ENCODE measurements at places on chromosomes 5 and 9.

DNA sequence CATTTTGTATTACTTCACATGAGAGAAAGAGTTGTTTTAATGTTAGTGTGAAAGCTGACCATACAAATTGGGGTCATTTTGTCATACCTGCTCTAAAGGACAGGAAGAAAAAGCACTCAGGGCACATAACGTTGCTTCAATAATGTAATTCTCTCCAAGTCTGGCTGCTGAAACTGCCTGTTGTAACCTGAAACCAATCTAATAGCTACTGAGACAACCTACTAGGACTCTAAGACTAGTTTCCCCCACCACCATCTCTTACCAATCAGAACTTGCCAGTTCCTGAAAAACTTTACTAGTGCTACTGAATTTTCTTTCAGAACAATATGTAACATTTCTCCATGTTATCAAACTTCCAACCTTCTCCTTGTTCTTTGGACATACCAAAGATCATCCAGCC lies 374.7 kb downstream of the PTPRD start:
- DNase-seq, result no peak

DNA sequence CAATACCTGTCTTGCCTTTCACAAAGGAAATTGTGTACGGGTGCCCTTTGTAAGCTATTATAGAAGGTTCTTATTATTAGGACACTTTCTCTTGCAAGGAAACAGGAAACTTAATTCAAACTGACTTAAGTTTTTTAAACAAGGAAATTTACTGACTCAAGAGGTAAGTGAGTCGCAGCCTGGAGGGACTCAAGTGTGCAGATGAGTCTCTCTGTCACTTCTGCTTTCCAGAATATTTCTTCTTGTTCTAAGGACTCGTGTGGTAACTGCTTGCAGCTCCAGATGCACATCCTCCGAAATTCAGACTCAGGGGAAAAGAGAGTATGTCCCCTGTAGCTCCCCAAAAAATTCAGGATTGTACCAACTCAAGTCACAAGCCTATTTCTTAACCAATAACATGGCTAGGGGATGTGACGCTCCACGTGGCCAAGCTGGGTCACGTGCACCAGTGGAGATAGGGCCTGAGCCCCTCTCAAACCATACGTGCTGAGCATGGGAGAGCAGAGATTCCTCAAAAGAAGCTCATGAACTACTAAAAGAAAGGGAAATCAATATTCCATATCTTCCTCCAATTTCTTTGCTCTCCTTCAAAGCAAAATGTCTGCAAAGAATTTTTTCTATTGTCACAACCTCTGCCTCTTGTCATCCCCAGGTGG lies 49.2 kb upstream of the ERCC6L2 start:
- no peak for DNase-seq

- no peak for DNase-seq
Observed at GRCh38 chr5:53792338-53792737, 231.9 kb downstream of the NDUFS4 start.

DNA sequence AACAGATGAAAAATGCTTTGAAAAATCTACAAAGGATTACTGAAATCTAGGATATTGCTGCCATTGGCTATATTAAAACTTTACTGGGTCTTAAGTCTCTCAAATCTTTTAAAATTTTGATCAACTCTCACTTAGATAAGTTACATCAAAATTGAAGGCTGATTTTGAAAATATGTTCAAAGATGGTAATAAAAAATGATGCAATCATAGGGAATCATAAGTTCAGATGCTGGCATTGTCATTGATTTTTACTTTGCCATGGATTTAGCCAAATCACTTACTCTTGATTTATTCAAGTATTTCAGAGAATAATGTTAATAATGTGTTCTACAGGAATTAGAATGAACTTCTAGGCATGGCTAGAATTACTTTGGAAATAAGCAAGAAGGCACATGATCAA lies 24.2 kb downstream of the LARS1 start:
- no peak for DNase-seq

GRCh38 chr9:14062586-14063221 lies 251.2 kb downstream of the NFIB start:
- no peak for DNase-seq

DNA sequence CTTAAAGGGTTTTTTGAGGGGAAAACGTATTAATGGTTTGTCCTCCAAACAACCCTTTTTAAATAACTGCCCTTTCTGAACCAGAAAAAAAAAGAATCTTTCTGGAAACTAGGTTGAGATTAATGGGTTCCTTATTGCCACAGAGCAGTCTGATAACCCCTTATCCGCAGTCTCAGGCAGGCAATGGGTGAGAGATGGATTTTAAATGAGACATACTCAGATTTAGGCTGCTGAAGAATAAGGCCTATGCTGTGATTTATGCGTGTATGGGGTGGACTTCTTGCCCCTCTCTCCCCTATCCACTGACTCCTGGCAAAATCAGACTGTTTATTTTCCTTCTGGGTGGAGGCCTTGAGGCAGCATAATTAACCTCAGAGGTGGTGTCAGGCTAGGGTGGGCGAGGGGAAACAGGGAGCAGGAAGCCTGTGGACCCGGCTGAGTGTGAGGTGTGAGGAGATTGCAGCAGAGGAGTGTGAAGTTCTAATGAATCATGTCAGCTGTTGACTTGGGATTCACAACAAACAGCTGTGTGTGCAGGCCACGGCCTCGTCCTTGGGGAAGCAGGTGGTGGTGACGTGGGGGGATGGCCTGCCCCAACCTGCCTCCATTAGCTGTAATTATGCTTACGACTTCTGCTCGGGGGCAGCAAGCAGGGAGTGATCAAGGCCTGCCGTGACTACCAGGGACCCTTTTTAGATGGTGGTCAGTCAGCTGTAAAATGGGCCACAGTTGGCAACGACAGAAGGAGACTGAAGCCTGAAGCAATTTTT lies 196.4 kb downstream of the SEMA6A start:
- DNase-seq, result no peak

GRCh38 chr5:171261361-171261760 lies 47.7 kb upstream of the TLX3 start:
- no peak for DNase-seq

GRCh38 chr5:58246461-58246944 lies 213.4 kb downstream of the PLK2 start:
- DNase-seq, result no peak

GRCh38 chr5:73591698-73592501 lies 26.4 kb downstream of the UTP15 start:
- no peak for DNase-seq

- no peak for DNase-seq
Observed at GRCh38 chr5:56168066-56168478, 65.1 kb downstream of the ANKRD55 start.

DNA sequence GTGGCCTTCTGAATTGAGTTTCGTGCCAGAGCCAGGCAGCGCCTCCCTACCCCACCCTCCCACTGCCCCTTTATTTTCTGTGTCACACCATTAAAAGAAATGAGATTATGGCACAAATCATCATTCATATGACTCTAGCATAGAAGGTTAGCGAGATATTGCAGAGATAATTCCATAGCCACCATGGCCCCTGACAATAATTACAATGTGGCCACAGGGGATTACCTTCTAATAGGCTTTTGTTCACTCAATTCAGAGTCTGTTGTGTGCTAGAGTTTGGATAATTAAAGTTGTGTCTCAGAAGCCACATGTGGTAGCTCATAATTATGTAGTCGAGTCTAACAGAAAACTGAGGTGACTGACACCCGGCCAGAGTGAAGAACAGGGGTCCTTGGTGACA lies 428.1 kb downstream of the ARHGEF28 start:
- DNase-seq, result no peak

DNA sequence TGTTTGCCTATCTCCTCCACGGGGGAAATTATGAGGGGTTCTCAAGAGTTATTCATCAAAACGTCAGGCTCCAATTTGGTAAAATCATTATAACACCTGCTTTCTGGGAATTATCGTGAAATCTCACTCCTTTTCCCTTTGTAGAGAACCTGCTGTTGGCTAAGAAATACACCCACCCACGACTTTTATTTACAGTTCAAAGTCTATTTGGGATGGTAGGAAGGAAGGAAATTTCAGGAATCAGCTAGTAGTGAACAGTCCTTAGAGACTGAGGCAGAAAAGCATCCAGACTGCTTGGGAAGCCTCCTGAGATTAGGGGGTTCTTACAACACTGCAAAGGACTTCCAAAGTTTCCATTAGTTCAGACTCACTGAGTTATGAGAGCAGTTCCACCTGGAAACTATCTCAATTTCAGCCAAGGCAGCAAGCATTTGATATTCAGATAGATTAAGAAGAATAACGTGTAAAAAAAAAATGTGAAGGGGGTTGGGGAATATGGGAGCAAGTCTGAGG lies 9.4 kb upstream of the SPDL1 start:
- DNase-seq, result no peak

DNA sequence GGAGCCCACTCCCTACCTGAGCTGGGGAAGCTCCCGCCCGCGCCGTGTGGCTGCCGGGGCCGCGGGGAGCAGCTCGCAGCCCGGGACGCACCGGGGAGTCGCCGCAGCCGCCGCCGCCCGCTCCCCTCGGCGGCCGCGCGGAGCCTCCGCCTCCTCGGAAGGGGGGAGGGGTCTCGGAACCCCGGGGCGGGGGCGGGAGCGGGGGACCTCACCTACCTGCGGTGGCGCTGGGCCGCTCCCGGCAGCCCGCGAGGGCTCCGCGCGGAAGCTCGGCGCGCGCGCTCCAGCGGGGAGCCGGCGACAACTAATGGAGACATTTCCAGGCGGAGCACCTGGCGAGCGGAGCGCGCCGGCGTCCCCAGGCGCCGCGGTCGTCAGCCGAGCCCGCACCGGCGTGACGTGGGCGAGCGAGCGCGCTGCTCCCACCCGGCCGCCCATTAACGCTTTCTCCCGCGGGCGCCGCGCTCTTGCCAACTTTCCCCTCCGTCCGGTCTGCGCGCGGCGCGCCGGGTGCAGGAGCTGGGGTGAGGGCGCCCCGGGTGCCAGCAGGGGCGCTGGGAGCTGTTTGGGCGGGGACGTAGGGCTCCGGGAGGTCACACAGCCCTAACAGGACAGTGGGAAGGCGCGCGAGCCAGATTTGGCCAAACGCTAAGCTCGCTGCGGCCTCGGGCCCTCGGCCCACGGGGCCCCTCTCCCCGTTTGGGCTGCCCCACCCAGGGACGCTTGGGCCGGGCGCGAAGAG lies 4.3 kb upstream of the IRX4 start:
- no peak for DNase-seq

DNA sequence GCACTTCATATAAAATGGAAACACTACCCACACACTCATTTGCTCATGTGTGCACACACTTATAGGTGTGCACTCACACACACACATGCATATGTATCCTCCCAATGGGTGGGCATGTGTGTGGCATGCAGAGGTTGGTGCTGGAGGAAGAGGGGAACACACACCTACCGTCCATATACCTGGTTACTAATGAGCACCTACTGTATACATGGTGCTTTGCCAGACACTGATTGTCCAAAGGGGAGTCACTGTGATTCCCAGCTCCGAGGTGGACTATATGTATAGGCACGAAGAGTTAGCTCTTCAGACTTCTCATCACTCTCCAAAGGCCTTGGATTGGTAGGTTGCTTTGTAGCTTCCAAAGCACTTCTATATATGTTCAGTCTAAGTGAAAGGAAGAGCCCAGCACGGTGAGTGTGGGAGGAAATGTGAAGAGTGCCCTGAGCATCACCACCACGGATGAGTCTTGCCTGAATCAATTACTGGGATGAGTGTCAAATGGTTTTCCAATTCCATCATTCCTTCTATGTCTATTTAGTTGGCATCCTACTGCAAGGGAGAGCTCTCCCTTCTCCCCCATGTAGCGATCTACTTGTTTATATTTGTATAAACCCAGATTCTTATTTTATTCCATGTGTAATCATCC lies 12.6 kb upstream of the ERGIC1 start:
- no peak for DNase-seq

DNA sequence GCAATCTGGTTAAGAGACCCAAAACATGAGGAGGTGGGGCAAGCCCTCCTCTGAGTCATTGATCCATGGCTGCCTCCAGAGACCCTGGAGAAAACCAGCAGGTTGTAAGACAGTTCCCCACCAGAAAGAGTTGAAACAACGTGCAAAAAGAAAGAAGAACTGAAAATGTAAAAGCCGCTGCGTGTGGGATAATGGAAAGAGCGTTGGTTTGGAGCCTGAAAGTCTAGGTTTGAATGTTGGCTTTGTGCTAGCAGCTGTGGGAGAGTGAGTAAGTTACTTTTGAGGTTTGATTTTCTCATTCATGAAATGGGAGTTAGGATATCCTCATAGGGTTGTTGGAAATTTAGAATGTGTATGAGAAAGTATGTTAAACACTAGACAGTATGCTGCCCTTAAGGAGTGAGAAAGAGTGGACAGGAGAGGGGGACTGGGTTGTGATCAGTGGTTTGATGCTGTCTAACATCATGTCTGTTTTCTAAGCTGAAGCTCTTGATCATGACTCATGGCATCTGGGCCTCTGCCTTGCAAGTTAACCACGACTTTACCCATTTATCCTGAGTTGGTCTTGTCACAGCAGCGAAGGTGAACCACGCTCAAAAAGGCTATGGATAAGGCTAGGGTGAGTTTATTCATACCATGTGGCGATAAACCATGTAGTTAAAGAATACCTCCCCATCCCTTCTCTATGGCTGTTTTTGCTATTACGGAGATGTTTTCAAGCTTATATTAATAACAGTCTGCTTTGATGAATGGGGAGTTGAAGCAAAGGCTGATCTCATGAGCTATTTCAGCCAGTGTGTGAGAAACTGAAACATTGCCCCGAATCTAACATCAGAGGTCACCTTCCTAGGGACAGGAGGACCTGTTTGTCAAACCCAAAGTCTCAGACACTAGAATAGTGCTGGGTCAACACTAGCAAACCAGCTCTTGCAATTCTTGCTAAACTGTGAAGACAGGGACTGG lies 41.3 kb downstream of the ZNF366 start:
- no peak for DNase-seq

GRCh38 chr5:24161559-24161958 lies 483.2 kb downstream of the CDH10 start:
- no peak for DNase-seq

Measured in nucleus accumbens (tissue), 56 donors.